EH (cell line): ENCODE measurements at places on chromosomes 11 and 22.

GRCh38 chr11:921921-922678, 3.6 kb upstream of the AP2A2 start:
- no peak for DNase-seq

- DNase-seq: peak; percentile 68
Observed at GRCh38 chr22:38316364-38317121, 690 bp downstream of the CSNK1E start.

DNA sequence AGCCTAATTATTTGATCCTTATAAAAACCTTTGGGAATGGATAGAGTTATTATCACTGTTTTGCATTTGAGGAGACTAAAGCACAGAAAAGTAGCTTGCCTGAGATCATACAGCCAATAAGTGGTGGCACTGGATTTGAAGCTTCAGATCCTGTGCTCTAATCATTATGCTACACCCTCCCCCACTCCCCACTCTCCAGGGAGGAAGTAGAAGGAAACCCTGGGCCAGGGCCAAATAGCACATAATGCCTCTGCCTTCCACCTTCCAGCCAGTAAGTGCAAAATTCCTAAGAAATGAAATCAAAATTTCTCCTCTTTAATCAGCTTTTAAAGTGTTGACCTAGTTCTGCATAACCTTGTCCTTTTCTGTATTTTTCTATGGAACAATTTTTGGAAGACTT, 61.6 kb downstream of the SIK2 start:
- peak; percentile 43 for DNase-seq

DNA sequence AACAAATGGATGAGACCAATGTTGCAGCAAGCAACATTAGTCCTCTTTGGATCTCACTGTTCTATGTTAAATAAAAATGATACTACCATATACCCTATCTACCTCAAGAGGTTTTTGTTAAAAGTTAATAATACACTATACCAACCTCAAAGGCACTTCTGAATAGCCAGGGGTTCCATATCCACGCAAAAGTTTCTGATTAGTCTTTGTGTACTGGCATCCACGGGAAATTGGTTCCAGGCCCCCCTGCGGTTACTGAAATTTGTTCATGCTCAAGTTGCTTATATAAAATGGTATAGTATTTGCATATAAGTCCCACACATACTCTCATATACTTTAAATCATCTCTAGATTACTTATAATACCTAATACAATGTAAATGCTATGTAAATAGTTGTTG, 585.7 kb downstream of the INSC start:
- no peak for DNase-seq

GRCh38 chr22:23695571-23696325, 4.9 kb downstream of the RGL4 start:
- no peak for DNase-seq

GRCh38 chr11:109046284-109046992, 375.6 kb upstream of the C11orf87 start:
- DNase-seq: no peak

DNA sequence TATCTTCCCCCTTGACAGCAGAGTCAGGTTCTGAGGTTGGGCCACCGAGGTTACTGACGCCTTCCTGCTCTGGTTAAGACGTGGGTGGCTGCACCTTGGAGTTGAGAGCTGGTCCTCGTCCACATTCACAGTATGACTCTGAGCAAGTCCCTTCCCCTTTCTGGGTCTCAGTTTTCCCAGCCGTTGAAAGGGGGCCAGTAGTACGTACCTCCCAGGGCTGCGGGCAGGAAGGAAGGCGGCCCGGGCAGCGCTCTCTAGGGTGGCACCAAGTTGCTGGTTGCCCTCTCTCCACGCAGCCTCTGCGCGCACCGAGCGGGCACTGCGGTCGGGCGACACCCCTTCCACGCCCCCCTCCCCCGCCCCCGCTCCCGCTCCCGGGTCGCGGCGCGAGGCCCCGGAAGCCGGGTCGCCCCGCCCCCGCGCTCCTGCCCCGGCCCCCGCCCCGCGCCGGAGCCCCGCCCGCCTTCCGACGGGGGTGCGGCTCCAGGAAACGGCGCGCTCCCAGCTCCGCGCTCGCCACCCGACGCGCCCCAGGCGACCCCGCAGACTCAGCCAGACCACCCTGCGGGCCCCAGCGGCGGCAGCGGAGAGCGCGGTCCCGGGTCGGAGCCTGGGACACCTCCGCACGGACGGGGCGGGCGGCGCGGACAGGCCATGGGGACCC, at the start of gene EHBP1L1:
EHBP1L1 (plus strand) TSS at position 486 of the 664 bp plus-strand sequence. CDS start 250 bp downstream, outside the sequence.
- DNase-seq: peak; percentile 65

DNA sequence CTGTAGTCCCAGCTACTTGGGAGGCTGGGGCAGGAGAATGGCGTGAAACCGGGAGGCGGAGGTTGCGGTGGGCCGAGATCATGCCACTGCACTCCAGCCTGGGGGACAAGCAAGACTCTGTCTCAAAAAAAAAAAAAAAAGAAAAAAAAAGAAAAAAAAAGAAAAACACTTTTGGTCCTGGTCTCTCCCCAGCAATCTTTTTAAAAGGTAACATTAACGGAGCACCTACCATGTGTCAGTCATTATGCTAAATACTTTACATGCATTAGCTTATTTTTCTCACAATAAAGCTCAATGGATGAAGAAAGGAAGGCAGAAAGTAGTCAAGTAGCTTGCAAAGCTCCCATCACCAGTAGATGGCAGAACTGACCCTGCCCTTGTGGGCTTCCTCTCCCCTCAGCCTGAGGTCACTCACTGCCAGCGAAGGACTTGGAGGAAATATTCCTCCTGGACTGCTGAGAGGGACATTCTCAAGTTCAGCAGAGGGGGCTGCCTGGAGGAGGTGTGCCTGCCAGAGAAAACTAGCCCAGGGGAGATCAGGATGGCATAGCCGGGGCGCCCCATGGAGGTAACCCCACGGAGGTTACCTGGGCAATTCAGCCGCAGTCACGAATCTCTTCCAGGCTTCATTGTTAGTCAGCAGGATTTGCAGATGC, 15.5 kb downstream of the APOL3 start:
- peak; percentile 83 for DNase-seq

DNA sequence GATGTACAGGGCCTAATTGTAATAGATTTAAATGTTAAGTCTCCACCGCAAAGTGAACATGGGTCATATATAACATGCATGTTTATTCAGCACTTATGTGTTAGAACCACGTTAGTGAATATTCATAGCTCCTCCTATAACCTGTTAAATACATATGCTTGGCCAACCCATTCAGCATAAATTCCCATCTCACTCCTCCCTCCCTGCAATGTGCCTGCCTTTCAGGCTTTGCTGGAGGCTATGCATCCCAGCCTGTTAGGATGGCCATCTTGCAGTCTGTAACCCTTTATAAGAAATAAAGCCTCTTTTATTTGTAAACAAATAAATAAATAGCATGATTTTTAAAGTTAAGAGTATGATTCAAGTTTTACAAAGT, 1.7 kb upstream of the OOSP4A start:
- DNase-seq: no peak

- DNase-seq: no peak
Observed at GRCh38 chr11:40273192-40273732, 1186.2 kb downstream of the LRRC4C start.

DNA sequence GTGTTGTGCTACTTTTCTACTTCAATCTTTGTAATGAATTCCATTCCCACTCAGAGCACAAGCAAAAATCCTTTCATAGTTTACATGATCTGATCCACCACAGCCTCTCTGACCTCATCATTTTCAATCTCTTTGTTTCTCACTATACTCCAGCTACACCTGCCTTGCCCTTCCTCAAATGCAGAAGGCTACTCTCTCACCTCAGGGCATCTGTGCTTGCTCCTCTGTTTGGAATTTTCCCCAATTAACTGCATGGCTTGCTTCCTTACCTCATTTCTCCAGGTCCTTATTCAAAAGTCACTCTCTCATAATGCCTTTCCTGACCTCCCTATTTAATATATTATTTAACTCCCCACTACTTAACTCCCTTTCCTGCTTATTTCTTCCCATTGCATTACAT, 100.6 kb upstream of the OLFML1 start:
- DNase-seq: no peak

GRCh38 chr11:70541699-70542098, 143.4 kb downstream of the CTTN start:
- DNase-seq: no peak

DNA sequence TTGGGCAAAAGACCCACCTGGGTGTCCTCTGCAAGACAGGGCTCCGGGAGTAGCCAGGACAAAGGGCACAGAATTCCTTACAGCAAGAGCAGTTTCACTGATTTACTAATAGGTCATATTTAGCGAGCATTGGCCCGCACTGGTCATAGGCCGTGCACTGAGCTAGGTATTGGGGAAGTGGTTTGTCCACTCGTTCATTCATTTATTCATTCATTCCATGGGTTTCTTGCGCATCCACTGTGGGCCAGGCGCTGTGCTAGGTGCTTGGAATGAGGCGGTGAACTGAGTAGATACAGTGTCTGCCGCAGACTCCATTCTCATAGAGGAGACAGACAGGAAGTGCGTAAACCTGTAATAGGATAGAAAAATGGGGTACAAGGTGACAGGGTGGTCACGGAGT, 13.2 kb upstream of the LINC01488 start:
- DNase-seq: no peak

- DNase-seq: no peak
Observed at GRCh38 chr22:22248878-22249277, 4.3 kb downstream of the VPREB1 start.

- peak; percentile 86 for DNase-seq
Observed at GRCh38 chr11:74418509-74418895, 20.3 kb upstream of the PGM2L1 start.

- DNase-seq: peak; percentile 35
Observed at GRCh38 chr11:73280626-73281025, 8.5 kb downstream of the P2RY6 start.

DNA sequence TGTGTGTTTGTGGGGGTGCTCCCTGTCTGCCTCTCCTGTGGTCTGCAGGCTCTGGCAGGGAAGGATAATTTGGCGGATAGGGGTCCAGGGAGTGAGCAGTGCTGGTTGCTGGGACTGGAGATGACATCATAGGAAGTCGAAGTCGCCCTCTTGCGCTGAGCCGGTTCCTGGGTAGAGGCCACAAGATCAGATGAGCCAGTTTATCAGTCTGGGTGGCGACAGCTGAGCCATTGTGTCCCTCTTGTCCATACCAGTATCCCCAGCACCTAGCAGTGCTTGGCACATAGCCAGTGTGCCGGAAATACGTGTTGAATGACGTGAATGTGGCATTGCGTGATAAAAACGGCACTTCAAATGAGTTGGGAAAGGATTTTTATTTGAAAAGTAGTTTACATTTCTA, 9.8 kb downstream of the APOL5 start:
- DNase-seq: no peak

- no peak for DNase-seq
Observed at GRCh38 chr11:130902380-130902779, 13.9 kb downstream of the SNX19 start.

GRCh38 chr11:60672255-60672654, 27.2 kb upstream of the MS4A8 start:
- DNase-seq: no peak

DNA sequence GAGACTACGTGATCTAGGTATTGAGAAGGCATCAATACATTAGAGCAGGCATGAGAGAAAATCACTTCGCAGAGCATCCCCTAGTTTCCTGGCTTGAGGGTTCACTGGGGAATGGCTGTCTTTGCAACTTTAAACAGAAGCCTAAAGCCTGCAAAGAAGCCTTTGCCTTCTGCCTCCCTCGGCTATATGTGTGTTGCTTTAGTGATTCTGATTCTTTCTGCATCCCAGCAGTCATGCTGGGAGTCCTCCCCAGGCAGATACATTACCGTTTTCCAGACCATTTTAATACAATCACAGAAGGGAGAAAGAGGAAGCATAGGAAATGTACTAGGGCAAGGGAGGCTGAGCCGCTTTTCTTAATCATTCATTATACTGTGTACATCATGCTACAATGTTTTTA, 773.2 kb upstream of the LRRC4C start:
- no peak for DNase-seq

- DNase-seq: peak; percentile 16
Observed at GRCh38 chr11:67332081-67332691, 21.2 kb downstream of the POLD4 start.

GRCh38 chr22:19523240-19524169, 705 bp downstream of the CLDN5 start:
- peak; percentile 43 for DNase-seq

DNA sequence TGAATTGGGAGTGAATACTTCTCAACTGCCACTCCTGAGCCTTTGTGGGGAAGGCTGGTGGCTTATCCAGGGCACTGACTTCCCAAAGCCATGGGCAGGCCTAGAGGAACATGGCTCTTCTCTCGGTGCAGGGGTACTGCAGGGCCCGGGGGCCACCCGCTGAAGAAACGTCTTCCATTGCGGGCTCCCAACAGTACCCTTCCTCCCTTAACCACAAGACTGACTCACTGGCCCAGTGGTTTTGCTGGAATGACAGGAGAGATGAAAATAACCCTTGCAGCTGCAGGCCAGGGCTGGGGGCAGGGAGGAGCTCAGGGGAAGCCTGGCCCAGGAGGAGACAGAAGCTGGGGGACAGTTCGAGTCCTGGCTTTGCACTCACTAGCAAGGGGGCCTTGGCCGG, 13.5 kb downstream of the TXN2 start:
- DNase-seq: peak; percentile 97

DNA sequence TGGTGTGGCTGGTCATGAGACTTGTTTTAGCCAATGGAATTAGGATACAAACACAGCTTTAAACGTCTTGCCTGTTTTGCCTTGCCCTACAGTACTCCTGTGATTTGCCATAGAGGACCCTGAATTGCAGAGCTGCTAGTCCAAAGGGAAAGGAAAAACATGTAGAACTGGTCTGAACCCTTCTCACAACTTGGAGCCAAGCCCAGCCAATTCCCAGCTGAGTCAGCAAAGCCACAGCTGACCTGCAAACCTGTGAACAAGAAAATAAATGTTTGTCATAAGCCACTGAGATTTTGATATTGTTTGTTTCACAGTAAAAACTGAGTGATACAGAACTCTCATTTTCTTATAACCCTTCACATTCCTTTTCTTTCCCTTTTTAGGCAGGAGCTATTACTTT, 360.5 kb upstream of the API5 start:
- no peak for DNase-seq

GRCh38 chr22:29700206-29700899, 19.4 kb upstream of the CABP7 start:
- DNase-seq: peak; percentile 74

DNA sequence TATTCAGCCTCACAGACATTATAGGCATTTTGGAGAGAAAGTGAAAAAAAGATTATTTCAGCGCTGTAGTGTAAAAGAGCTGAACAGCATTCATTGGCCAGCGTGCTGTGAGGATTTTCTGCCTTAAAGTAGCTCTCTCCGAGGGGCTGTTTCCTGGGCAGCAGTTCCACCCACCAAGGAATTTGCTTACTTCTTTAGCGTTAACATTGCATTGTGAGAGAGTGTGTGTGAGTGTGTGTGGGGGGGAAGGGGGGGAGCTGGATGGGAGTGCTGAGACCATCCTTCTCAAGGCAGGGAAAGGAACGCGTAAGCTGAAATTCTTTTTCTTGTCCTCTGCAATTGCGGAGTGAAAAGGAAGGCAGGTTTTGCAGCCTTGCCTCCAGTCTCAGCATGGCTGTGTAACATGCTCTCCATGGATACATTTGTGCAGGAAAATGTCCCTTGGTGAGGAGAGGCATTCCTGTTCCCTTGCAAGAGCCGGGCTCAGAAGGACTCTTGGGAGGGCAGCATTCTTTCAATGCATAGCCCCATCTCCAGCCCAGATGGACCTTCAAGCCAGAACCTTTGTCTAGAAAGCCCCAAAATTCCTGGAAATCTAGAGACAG, 159.9 kb upstream of the NAV2 start:
- DNase-seq: no peak

- DNase-seq: no peak
Observed at GRCh38 chr22:48635816-48636215, 1191.9 kb downstream of the BRD1 start.

GRCh38 chr11:96012086-96012824, 88.3 kb upstream of the MTMR2 start:
- DNase-seq: peak; percentile 71
